ENCODE measurements at places on chromosomes 2 and 18.

DNA sequence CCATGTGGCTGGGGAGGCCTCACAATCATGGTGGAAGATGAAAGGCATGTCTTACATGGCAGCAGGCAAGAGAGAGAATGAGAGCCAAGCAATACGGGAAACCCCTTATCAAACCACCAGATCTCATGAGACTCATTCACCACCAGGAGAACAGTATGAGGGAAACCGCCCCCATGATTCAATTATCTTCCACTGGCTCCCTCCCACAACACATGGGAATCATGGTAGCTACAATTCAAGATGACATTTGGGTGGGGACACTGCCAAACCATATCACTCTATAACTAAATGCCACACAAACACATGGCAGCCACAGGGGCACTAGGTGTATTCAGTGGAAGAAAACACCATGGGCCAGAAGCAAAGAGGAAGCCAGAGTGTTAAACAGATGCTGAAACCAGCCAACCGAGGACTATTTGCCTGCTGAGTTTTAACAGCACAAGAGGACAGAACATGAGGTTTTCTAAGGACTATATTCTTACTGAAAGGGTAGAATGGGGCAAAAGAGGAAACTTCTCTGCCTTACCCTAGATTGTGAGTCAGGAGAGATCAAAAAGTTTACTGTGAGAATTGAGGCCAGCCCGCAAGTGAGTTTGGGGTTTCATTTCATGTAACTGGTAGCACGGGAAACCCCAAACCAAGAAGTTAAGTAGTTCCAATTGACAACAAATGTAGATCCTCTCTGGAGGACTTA is 49.2 kb downstream of the SIGLEC15 start:
- DNase-seq, result peak; percentile 19

DNA sequence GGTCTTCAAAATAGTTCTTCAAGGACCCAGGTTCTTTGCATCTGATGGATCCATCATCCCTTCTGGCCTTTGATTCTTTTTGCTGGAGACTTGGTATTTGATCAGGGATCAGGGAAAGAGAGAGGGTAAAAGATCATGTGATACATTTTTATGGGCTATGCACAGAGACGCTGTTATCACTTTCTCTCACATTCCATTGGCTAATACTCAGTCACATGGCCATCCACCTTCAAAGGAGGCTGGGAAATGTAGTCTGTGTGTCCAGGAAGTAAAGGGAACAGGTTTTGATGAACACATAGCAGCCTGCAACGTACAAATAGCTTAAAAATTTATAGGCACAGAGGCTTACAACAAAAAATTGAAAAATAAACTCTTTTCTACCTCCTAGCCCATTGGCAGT is 629.6 kb upstream of the FANCL start:
- peak; percentile 7 for DNase-seq

DNA sequence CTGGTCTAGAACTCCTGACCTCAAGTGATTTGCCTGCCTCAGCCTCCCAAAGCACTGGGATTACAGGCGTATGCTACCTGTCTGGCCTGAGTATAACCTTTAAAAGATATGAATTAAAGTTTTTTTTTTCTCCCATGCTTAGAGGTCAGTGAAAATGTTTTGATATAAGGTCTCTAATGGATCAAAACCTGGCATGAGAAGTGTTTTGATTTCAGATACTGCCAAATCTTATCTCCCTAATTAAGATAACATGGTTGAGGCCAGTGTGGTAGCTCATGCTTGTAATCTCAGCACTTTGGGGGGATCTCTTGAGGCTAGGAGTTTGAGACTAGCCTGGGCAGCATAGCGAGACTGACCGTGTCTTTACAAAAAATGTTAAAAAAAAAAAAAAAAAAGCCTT is 41.2 kb downstream of the SNRPD1 start:
- no peak for DNase-seq

DNA sequence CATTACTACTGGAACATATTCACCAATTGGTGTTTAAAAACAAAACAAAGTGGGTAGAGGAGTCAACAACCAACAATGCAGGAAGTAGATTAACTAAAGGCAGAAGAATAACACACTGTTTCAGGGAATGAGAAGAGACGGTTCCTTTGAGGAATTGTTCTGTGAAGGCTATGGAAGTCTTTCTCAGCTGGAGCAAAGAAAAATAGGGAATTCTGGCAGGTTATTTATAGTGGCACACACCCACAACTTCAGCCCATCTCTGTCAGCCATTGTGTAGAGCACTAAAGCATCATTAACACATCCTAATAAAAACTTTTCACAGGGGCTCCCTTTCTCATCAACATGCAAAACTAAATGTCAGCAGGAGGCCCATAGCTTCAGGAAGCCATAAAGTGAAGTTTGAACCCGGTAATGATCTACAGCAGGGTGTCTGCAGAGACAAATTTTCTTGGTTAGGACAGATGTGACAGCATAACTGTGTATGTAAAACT is 113.6 kb downstream of the CDH2 start:
- DNase-seq, result no peak

GRCh38 chr2:240565333-240566202 is 2.7 kb upstream of the RNPEPL1 start:
- DNase-seq, result peak; percentile 72

DNA sequence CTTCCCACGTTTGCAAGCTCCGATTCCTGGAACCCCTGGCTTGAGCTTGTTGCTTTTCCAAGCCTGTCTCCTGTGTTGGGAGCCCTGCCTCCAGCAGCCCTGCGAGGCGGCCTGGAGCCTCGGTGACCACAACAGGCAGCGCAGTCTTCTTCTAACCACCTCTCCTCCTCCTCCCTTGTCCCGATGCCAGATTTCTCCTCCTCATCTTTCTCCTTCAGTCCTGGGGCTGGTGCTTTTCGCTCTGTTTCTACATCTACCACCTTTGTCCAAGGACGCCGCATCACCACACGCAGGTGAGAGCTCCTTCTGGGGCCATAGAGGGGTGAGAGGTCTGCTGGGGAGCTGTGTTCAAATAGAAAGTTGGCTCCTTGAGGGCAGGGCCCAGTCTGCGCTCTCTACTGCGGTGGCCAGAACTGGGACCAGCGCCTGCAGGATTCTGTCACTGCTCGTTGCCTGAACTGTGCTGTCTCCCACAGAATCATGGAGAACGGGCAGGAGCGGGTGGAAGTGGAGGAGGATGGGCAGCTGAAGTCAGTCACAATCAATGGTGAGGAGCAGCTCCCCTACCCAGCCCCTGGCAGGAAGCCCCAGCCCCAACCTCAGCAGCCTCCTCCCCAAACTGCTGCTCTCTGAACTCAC is 3.9 kb downstream of the DNAJB2 start:
- no peak for DNase-seq

- DNase-seq, result no peak
Measured at GRCh38 chr18:50619861-50620275, 60.0 kb downstream of the MAPK4 start.

DNA sequence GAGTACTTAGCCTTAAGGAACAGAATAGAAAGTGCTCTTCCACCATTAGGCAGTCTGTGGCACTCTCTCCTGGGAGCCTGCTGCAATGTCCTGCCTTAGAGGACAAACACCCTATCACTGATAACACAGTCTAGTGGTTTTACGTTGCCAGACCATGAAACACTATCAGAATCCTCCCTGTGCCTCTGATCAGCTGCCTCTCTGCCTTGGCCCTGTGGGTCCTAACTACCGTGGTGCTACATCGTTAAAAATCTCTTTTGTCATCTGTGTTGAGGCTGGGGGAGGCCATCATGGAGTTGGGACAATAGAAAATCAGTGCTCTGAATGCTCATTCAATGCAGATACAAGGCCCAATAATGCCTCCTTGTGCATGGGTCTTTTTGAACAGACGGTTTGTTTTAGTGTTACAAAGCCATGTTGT is 11.9 kb upstream of the APCDD1 start:
- DNase-seq, result no peak

- no peak for DNase-seq
Measured at GRCh38 chr2:146228020-146228393, 1616.8 kb upstream of the ACVR2A start.

- DNase-seq, result no peak
Measured at GRCh38 chr2:203623661-203624060, 82.8 kb upstream of the CD28 start.

DNA sequence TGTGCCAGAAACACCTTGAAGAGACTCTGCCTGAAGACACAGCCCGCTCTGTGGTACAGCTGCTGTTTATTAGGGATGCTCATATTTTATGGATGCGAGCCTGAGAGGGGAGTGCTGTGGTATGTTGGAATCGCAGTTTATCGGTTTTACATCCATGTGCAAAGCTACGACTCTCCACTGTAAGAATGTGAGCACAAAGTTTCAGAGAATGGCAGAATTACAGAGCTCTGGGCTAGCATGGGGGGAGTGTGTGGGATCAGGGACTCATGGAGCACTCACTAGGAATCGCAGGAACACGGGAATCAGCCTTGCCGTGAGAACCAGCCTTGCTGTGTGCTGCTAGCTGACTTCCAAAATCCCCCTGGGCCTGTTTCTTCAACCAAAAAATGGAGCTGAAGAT is 199.9 kb downstream of the RNF144A start:
- no peak for DNase-seq

- DNase-seq, result no peak
Measured at GRCh38 chr2:68767031-68767961, 32.7 kb downstream of the ARHGAP25 start.

GRCh38 chr2:28391564-28392296 is 928 bp upstream of the FOSL2 start:
- DNase-seq, result peak; percentile 76

- no peak for DNase-seq
Measured at GRCh38 chr2:210623506-210623905, 67.1 kb downstream of the CPS1 start.

DNA sequence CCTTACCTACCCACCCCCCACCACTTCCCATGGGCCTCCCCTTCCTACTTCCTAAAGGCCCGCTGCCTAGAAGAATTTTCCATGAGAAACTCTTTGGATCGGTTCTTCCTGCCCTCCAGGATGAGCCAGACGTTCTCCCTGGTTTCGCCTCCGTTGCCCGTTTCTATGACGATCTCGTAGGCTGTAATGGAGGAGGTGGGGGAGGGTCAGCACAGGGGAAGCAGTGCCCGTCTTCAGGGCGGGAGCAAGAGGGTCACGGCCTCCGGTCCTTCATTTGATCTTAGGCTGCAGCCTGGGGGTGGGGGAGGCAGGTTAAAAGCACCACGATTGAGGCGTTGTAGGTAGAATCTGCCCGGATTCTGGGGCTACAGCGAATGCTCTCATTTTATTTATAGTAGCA is 172.0 kb downstream of the LOXHD1 start:
- DNase-seq, result no peak

GRCh38 chr18:54069729-54070128 is 154.7 kb downstream of the MBD2 start:
- DNase-seq, result no peak

- no peak for DNase-seq
Measured at GRCh38 chr2:30293303-30293921, 62.1 kb downstream of the LBH start.

DNA sequence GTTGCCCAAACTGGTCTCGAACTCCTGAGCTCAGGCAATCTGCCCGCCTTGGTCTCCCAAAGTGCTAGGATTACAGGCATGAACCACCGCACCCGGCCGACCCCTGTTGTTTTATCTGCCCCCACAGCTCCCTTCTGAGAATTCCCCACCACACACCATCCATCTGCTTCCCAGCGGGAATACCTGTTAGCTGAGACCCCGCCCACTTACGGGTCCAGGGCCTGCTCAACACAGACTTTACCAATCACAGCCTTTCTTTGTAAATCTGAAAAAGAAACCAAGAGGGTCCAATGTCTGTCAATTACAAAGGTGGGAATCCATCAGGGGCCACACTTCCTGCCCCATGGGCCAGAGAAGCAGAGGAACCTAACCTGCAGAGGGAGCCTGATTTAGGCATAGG is 14.2 kb upstream of the CABLES1 start:
- DNase-seq, result no peak

Data from BE2C (cell line).